Iris pigment epithelial cell (primary cell): ENCODE measurements at places on chromosomes 11 and 22.

- peak; percentile 58 for DNase-seq
These were observed 90.4 kb upstream of the CLPB start for GRCh38 chr11:72524711-72525110.

- DNase-seq = no peak
These were observed 1.9 kb downstream of the MS4A1 start for GRCh38 chr11:60457576-60457975.

DNA sequence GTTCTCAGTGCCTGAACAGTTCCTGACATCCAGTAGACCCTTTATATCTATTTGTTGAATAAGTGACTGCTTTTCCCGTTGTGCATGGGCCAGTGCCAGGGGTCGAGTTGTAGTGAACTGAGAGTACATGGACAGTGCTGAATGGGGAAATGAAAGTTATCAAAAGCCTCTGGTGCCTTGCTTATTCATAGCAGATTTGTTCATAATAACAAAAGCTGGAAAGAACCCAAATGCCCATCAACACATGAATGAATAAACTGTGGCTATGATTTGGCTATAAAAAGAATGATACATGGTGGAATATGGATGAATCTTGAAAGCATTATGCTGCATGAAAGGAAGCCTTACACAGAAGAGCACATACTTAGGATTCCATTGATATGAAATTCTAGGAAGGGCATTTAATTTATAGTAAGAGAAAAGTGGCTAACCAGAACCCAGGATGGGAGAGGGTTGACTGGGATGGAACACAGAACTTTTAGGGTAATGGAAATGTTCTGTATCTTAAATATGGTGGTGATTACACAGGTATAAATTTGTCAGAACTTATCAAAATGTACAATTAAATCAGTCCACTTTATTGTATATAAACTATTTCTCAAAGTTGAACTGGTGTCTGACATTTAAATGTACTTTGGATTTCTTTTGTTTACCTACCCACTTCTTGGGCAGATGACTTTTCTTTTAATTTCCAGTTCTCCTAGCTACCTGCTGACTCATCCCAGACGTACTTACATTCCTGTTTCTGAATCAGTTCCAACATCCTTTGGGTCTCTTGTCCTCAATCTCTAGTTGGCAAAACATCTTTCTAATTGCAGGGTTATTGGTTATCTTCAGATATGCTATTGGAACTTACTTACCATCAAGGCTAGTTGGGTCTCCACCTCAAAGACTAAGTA lies 42.8 kb downstream of the PACS1 start:
- peak; percentile 92 for DNase-seq

DNA sequence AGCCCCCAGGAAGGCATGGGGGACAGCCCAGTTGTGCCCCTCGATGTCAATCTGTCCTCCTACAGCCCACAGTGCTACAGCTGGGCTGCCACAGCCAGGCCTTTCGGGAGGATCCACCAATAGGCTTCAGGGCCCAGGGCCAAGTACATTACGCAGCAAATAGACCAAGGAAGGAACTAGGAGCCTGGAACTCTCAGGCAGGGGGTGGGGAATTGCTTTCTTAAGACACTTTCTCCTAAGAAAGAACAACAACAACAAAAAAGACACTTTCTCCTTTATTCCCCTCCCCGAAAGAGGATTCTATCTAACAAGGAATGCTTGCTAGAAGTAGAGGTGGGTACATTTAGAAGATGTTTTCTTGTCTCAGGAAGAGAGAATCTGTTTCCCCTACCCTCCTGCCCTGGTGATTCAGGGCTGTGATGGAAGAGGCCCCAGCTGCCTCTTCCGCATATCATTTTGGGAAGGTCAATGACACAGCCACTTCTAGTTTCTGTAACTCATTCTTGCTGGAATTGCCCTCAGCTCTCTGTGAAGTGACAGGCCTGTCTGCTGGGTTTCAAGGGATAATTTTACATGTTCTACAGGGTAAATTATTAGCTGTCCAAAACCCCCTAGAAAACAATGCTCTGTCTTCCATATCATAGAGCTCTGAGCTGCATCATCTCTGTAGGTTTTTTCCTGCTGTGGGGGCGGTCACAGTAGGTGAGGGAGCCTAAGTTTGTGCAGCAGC lies 6.0 kb upstream of the MALAT1 start:
- peak; percentile 91 for DNase-seq

DNA sequence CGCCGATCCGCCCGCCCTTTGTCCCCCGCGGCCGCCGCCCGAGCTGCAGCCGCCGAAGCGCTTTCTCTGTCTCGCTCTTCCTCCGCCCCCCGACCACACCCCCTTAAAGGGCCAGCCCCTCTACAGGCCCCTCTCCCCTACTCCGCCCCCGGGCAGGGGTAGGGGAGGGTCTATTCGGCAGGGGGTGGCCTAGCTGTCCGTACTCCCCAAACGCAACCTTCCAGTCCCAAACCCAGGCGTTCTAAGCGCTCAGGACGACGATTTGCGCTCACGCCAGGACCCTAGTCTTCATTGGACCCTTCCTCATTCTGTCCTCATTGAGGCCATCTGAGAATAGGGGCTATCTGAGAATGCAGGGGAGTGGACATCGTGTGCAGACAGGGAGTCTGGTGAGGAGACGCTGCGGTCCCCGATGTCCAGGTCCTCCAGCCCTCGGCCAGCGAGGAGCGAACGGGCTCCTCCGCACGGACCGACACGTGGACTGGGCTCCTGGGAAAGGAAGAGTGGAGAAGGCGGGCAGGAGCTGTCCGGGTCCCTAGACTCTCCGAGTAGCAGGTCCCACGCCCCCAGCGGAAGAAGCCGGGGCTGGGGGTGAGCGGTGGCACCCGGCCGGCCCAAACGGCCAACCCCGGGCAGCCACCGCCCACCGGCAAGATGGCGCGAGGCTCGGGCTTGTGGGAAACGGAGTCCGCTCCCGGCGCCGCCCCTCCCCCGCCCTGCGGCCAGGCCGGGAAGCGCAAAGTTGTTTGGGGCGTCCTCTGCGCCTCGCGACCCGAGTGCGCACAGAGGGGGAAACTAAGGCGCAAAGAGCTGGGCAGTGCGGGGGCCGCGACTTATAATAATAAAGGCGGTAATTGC lies at the start of gene PPP1R14B:
Gene PPP1R14B, minus strand, starts transcription at position 73 of the 858 bp plus-strand sequence. CDS start 270 bp downstream, outside the sequence.
- DNase-seq = peak; percentile 88

DNA sequence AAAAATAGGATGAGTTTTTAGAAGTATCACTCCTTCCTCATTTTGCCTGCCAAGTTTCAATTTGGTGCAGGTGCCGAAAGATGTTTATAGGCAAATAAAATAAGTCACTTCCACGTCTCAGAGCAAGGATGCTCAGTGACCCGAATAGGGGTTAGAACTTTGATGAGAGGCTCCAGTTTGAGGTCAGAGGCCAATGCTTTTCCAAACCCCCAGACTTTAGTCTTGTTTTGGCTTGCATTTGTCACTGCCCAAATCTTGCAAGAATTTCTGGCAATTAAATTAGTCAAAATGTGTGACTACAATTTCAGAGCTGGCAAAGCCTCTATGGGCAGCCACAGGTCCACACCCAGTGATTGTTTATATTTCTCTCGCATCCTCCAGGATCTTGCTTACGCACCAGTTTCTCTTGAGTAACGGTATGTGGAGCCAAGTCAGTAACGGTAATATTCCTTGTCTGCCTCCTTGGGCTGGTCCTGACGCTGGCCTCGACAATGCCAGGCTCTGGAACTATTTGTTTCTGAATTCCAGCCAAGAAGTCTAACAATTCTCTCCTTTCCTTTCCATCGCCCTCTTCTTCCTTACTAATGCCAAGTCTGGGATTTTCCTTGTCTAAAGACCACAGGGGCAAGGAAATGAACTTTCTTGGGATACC lies 9.9 kb upstream of the NUP160 start:
- peak; percentile 52 for DNase-seq

- no peak for DNase-seq
These were observed 4.4 kb downstream of the CYB5R2 start for GRCh38 chr11:7668911-7669310.

DNA sequence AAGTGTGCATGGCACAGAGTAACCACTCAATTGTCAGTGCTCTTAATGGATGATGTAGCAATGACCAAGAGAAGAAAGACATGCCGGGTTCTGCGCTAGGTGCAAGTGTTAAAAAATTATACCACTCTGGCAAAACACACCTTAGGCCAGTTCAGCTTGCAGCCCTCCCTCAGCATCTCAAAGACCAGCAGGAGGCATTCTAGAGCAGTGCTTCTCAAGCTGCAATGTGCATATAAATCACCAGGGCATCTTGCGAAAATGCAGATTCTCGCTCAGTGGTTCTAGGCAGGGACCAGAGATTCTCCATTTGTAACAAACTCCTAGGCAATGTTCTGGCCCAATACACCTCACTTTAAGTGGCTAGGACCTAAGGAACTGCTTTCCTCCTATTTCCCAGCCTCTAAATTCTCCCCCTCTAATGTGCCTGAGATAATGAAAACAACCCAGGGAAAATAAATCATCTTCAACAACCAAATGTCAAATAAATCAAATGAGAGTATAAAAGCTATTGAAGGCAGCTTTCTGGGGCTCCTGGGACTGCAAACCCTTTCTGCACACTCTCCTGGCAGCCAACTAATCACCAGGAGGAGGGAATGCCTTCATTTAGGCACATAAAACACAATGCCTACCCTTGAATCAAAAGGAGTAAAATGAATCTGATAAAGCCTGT lies 337.2 kb upstream of the API5 start:
- DNase-seq = no peak
